ENCODE measurements at places on chromosomes 5 and 9. TPM values are rescaled to one million over a fixed set of nuclear protein-coding genes. Genes with fewer than 3 reads are reported as not detected.
A peak's percentile ranks its signal among the peaks of the same experiment; 100 is the strongest.

- no peaks in the 10 kb centered on the region for H3K36me3 ChIP-seq
- H3K4me1 ChIP-seq, result no peaks in the 10 kb centered on the region
- H3K27me3 ChIP-seq, result no peaks in the 10 kb centered on the region
- H3K4me3 ChIP-seq, result no peak overlapping the region
- no peak overlapping the region for H3K27ac ChIP-seq
Measured at GRCh38 chr5:43409809-43410271, 2.4 kb downstream of the CCL28 start.

DNA sequence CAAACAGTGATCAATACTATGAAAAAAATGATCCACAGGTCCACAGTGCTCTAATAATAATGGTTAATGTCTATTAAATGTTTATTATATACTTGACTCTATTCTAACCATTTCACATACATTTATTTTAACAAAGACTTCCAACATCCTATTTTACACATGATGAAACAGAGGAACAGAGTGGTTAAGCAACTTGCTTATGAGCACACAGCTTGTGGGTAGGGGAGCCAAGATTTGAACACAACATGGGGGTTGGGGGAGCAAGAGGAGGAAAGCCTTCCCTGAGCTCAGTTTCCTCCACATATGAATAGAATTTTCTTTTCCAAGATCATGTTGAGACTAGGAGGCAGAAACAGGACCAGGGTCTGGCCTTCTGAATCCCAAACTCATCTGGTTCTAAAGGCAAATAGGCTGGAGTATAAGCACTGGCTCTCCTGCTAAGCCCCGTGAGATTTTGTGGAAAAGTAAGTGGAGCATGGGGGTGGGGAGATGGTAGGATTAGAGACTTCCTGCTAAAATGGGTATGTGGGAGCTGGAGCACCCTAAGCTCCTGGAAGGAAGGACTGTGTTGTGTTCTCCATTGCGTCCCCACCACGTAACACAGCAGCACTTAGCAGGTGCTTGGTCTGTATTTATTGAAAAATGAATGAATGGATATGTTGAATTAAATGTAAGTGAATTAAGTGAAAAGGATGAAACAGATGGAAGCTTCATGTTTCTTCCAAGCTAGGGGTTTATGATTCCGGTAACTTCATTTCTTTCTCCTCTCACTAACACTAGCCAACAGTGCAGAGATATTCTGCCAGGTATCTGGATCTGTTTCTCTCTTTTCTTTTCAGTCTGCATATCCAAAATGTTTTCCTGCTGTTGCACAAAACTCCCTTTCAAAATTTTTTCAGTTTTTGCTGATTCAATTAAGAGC lies 26.9 kb upstream of the GALNT10 start:
- H3K27me3 ChIP-seq, result peaks cover 27% of the 10 kb centered on the region
- no peaks in the 10 kb centered on the region for H3K4me1 ChIP-seq
- no peak for DNase-seq
- no peak overlapping the region for H3K4me3 ChIP-seq
- no peak overlapping the region for H3K27ac ChIP-seq

GRCh38 chr5:19987612-19988361 lies at the start of gene CDH18:
Gene CDH18, minus strand, starts transcription at chr5:19988200. Its CDS starts 149,214 bp downstream, at chr5:19838986.
- H3K27me3 ChIP-seq, result peaks cover 4% of the 10 kb centered on the region
- H3K36me3 ChIP-seq, result no peaks in the 10 kb centered on the region
- H3K27ac ChIP-seq, result no peak within 1 kb of the TSS
- H3K4me3 ChIP-seq, result no peak within 1 kb of the TSS
- peak; percentile 30 for DNase-seq

DNA sequence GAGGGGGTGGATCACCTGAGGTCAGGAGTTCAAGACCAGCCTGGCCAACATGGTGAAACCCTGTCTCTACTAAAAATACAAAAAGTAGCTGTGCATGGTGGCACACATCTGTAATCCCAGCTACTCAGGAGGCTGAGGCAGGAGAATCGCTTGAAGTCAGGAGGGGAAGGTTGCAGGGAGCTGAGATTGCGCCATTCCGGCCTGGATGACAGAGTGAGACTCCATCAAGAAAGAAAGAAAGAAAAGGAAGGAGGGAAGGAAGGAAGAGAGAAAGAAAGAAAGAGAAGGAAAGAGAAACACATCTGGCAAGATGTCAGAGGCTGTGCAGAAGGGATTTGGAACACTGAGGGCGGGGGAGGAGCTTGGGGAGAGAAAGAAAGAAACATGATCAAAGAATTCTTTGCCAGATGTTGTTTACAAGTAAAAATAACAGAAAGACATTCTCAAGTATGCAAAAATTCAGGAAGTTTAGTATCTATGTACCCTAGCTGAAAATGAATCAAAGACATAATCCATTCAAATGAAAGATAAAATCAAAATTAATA lies 93.7 kb downstream of the AK8 start:
- no peaks in the 10 kb centered on the region for H3K36me3 ChIP-seq
- no peak overlapping the region for H3K27ac ChIP-seq
- H3K4me3 ChIP-seq, result no peak overlapping the region

DNA sequence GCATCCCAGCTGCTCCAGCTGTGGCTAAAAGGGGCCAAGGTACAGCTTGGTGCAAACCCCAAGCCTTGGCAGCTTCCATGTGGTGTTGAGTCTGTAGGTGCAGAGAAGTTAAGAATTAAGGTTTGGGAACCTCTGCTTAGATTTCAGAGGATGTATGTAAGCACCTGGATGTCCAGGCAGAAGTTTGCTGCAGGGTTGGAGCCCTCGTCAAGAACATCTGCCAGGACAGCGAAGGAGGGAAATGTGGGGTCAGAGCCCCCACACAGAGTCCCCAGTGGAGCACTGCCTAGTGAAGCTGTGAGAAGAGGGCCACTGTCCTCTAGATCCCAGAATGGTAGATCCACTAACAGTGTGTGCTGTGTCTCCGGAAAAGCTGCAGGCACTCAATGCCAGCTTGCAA lies 236.2 kb upstream of the ADRA1B start:
- no peaks in the 10 kb centered on the region for H3K4me1 ChIP-seq
- no peak overlapping the region for H3K4me3 ChIP-seq
- no peaks in the 10 kb centered on the region for H3K27me3 ChIP-seq
- no peak overlapping the region for H3K27ac ChIP-seq
- no peaks in the 10 kb centered on the region for H3K36me3 ChIP-seq

DNA sequence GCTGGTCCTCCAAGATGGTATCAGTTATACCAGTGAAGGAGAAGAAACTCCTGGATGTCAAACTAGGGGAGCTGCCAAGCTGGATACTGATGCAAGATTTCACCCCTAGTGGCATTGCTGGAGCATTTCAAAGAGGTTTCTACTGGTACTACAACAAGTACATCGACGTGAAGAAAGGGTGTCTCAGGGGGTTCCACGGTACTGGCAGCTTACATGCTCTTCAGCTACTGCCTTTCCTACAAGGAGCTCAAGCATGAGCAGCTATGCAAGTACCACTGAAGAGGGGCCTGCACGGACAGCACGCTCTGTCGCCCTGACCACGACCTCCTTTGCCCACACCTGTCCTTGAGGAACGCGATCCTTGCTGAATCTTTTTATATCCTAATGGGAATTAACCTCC lies 19.5 kb downstream of the ACTL7B start:
- no peaks in the 10 kb centered on the region for H3K27me3 ChIP-seq
- no peaks in the 10 kb centered on the region for H3K36me3 ChIP-seq
- no peak overlapping the region for H3K27ac ChIP-seq
- H3K4me3 ChIP-seq, result no peak overlapping the region
- H3K4me1 ChIP-seq, result peaks cover 8% of the 10 kb centered on the region
- no peak for DNase-seq

GRCh38 chr5:89097103-89097502 lies 214.1 kb upstream of the MEF2C start:
- H3K4me3 ChIP-seq, result no peak overlapping the region
- no peaks in the 10 kb centered on the region for H3K27me3 ChIP-seq
- H3K27ac ChIP-seq, result no peak overlapping the region
- no peak for DNase-seq

DNA sequence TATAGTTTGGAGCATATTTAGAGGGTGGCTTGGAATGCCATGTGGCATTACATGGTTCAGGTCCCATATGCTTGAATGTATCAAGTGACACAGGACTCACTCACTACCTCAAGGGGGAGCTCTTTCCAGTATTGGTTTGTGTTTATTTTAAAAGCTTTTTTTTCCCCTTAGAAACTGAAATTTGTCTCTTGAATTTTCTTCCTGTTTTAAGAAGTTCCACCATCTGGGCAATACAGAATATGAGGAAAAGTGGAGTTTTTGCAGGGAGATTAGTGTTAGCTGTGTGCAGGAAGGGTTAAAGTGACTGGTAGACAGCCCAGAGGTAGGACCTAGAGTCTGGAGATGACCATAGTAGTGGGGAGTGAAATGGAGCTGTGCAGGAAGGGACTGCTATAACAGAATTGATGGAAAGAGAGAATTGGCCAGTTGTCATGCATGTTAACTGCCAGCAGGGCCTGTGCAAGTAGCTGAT lies 36.6 kb downstream of the CTNNA1 start:
- no peaks in the 10 kb centered on the region for H3K4me1 ChIP-seq
- H3K4me3 ChIP-seq, result no peak overlapping the region
- no peaks in the 10 kb centered on the region for H3K36me3 ChIP-seq

DNA sequence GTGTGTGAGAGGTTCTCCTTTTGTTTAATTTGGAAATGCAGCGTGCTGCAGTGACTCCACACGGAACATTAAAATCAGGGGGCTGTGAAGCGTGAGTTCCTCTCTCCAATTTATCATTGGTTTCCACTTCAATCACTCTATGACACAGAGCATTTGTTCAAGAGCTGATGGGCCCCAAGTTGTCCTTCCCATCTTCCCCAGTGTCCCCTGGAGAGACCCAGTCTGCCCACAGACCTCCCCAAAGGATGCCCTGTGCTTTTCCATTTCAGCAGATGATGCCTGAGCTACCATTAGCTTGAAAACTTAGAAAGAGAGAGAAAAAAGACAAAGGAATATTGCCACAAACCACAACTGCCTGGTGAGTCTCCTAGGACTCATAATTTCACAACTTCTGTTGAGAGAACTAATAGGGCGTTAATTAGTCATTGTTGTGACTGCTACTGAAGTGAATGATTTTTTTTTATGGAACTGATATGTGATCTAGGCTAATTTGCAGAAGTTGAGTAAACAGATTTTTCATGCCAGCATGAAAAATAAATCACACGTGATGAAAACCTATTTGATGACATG lies 772.7 kb downstream of the SEMA5A start:
- DNase-seq, result no peak
- H3K27ac ChIP-seq, result no peak overlapping the region
- H3K4me1 ChIP-seq, result no peaks in the 10 kb centered on the region
- no peaks in the 10 kb centered on the region for H3K27me3 ChIP-seq
- no peak overlapping the region for H3K4me3 ChIP-seq
- no peaks in the 10 kb centered on the region for H3K36me3 ChIP-seq

- H3K4me3 ChIP-seq, result no peak overlapping the region
- no peaks in the 10 kb centered on the region for H3K36me3 ChIP-seq
- H3K27ac ChIP-seq, result peak overlapping the region; percentile 60
- peaks cover 21% of the 10 kb centered on the region for H3K4me1 ChIP-seq
- no peaks in the 10 kb centered on the region for H3K27me3 ChIP-seq
- DNase-seq, result peak; percentile 85
Measured at GRCh38 chr5:109779036-109779735, 89.5 kb downstream of the MAN2A1 start.

DNA sequence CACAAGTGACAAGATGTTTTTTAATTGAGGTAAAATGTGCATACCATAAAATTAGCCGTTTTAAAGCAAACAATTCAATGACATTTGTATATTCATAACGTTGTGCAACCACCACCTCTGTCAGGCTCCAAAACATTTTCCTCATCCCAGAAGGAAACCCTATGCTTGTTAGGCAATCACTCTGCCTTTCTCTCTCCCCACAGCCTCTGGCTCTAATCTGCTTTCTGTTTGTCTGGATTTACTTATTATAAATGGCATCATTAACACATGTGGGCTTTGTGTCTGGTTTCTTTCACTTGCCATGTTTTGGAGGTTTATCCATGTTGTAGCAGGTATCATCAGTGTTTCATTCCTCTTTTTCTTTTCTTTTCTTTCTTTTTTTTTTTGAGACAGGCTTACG lies 1.4 kb upstream of the N4BP3 start:
- H3K4me1 ChIP-seq, result peaks cover 24% of the 10 kb centered on the region
- no peaks in the 10 kb centered on the region for H3K36me3 ChIP-seq
- H3K27ac ChIP-seq, result no peak overlapping the region
- no peaks in the 10 kb centered on the region for H3K27me3 ChIP-seq
- H3K4me3 ChIP-seq, result no peak overlapping the region

DNA sequence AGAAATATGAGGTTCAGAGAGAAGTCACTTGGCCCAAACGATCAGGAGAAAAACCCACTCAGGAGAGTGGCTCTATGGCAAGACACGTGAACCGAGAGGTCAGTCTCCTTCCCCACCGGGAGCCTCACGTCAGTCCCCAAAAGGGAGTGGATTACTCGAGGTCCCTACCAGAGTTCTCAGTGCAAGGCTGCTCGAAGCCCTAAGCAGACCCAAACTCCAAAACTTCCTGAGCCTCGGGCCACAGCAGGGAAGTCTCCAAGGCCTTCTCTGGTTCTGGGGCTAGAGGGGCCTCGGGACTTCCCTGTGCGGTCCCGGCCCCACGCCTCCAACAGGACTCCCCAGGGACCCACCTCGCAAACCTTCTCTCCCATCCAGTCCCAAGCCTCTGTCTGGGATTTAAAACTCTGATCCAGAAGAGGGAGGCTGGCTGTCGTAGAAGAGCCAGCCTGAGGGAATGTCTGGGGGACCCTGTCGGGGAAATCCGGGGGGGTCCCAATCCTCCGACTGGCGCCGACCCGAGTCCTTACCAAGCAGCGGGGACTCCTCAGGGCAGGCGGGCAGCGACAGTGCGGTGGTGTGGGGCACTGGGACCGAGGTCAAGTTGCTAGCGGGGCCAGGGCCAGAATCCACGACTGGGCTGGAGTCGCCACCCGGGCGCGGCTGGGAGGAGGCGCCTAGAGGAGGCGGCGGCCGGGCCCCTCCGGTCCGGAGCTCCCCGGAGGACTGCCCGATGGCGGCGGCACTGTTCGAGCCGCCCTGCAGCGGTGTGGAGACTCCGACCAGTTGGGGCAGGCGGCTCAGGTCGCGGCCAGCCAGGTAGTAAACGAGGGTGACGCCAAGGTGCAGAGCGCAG lies 679 bp downstream of the B4GALT1 start:
- H3K4me3 ChIP-seq, result peak overlapping the region; percentile 82
- H3K27ac ChIP-seq, result peak overlapping the region; percentile 78
- DNase-seq, result peak; percentile 40
- no peaks in the 10 kb centered on the region for H3K36me3 ChIP-seq
- peaks cover 35% of the 10 kb centered on the region for H3K4me1 ChIP-seq

- H3K4me1 ChIP-seq, result no peaks in the 10 kb centered on the region
- H3K27me3 ChIP-seq, result peaks cover 25% of the 10 kb centered on the region
- no peak overlapping the region for H3K27ac ChIP-seq
- H3K4me3 ChIP-seq, result no peak overlapping the region
- no peaks in the 10 kb centered on the region for H3K36me3 ChIP-seq
Measured at GRCh38 chr9:21362287-21362686, 5.6 kb downstream of the IFNA13 start.

DNA sequence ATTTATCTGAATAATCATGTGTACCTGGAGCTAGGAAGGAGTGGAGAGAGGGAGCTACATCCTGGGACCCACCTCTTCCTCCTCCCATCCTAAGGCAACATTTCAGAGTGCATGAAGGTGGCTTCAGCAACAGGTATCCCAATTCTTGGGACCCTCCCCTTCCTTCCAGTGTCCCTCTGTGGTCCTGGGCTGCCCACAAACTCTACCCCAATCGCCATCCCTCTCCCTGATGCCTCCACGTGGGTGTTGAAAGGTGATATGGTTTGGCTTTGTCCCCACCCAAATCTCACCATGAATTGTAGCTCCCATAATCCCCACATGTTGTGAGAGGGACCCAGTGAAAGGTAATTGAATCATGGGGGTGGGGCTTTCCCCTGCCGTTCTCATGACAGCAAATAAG lies 121.4 kb downstream of the MED10 start:
- no peaks in the 10 kb centered on the region for H3K36me3 ChIP-seq
- no peak overlapping the region for H3K27ac ChIP-seq
- no peak for DNase-seq
- H3K27me3 ChIP-seq, result no peaks in the 10 kb centered on the region

Gene MED7
- total RNA-seq, result 7.4 TPM

Gene C5orf63
- total RNA-seq, result 5.3 TPM

Gene LHX3
- total RNA-seq, result not detected

Gene SMIM3
- 0.97 TPM for total RNA-seq
